ENCODE measurements at places on chromosomes 11 and 22.

DNA sequence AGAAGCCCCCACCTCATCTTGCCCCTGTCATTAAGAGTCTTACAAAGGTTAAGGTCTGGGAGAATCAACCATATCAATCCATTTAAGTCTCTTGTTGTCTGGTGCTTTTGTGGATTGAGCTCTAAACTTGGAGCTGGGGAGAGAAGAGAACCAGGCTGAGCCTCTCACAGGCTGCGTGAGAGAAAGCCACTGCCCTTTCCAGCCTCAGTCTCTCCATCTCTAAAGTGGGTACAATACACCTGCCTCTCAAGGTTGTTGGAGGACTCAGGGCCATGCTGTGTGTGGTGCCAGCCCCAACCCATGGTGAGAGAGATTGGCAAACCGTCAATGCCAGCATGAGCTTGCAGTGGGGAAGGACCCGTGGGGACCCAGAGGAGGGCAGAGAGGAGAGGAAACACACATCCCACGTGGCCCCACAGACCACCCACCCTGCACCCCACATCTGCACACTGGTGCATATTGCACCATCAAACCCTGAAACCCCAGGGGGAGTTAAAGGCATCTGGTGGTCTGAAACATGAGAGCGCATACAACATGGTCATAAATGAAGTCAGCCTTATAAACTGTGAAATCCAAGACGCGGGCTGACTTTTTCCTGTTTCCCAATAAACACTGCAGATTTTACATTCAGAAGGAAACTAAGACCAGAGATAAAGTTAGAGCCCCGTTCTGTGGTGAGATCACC, 27.5 kb upstream of the FBLN1 start:
- DNase-seq, result no peak

- no peak for DNase-seq
Measured at GRCh38 chr22:43851979-43852307, 10.4 kb downstream of the SULT4A1 start.

DNA sequence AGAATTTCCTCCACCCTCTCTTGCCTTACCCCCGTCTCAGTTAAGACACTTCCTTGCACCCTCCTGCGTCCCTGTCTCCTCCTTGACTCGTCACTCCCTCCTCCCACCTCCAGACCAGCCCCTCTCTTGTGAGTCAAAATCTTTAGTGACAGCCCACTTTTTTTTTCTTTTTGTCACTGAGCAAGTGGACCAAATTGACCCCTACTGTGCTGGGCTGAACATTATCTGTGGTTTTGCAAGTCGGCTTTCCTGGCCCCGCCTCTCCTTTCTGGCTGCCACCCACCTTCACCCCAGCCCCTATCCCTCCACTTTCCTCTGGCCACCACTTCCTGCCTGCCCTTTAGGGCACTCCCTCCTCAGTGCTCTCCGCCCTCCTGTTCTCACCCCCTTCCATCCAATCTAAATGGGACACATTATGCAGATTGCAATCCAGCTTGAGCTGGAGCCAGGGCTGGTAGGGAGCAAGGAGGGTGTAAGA, at the start of gene APLNR:
APLNR (minus strand) TSS at position 47 of the 478 bp plus-strand sequence. CDS start 246 bp downstream, outside the sequence.
- DNase-seq, result no peak

DNA sequence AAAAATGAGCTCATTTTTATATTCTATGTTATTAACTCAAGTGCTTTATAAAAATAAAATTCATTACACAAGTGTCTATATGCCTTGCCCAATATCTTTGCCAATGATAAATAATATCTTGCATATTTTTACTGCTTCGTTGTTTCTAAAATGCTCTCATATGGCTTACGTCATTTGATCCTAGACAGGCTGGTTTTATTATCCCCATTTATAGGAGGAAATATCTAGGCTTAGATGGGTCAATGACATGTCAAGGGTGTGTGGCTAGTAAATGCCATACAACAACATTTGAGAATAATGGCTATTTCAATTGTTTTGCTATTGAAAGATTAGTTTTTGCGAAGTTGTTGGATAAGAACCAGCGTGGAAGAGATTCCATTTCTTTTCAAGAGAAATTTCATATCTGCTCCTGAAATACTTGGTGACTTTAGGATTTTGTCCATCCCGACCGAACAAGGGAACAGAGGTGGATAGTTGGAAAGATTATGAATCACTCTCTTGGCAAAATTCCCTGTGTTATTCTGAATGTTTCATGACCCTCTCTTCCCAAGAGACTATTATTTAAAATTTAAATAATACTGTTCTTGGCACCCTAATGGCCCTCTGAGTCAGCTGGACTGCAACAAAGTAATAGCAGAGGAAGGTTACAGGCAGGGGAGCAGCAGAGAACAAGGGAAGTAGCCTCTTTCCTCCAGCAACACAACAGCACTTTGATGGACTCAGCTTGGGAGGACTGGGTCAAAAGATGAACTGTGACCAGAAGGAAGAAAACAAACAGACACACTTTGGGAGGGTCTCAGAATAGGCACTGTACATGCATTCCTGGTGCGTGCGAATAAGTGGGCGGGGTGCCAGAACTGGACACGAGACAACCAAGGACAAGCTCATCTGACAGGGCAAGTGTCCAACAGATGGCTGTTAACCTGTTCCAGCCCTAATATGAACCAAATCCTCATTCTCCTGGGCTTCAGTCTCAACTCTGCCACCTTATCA, 94.5 kb downstream of the ME3 start:
- peak; percentile 77 for DNase-seq

DNA sequence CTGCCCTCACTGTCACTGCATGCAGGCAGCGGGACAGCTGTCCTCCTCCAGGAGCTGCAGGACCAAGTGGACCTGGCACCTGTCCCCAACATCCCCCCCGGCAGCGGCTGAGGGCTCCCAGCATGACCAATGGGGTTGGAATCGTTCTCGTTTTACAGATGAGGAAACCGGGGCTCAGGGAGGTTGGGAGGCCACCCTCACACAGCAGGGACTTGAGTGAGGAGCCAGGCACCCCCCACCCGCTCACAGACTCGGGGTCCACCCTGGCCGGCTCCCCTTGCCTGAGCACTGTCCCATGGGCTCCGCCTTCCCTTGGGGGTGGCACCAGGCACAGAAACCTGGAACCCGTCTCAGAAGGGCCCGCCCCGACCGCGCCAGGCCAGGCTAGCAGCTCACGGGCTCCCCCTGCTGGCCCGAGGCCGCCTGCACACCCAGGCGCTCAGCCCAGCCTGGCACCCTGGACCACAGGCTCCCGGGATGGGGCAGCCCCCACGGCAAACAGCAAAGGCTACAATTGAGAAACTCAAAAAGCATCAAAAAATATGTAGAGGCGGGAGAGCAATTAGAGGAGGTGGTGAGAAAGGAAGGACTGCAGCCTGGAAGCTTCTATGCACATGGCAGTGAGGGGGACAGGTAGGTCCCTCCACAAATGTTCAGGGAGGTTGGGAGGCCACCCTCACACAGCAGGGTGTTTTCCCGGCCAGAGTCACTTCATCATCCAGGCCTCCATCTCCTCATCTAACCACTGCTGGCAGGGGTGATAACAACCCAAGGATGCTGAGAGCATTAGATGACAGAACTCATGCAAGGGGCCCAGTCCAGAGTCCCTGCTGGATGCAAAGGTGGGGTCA, 12.8 kb downstream of the MACROD1 start:
- peak; percentile 95 for DNase-seq

- DNase-seq, result no peak
Measured at GRCh38 chr22:36237462-36238372, 1.6 kb downstream of the APOL2 start.

DNA sequence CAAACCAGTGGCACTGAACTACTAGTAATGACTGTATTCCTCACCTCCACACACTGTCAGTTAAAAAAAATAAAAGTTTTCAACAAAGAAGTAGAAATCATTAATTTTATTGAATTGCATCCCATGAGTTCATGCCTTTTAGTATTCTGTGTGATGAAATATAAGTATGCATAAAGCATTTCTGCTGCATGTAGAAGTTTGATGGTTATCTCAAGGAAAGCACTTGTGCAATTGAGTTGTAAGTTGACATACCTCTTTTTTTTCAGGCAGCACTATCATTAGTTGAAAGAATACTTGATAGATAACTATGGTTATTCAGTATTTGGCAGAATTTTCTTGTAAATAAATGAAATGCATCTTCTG, 104.4 kb downstream of the STIM1 start:
- no peak for DNase-seq
